EL (cell line): ENCODE measurements at places on chromosomes 1 and 21.

DNA sequence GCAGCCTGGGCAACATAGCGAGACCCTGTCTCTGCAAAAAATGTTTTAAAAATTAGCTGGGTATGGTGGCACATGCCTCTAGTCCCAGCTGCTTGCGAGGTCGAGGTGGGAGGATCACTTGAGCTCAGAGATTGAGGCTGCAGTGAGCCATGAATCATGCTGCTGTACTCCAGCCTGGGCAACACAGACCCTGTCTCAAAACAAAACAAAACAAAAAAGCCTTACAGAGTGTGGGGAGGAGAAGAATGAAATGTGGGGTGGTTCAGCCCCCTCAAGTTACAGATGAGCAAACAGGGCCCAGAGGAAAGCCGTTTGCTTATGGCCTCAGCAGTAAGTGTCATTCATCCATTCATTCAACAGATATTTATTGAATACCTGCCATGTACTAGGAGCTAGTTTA is 40.7 kb downstream of the RPS6KA1 start:
- no peak for DNase-seq

- no peak for DNase-seq
Observed at GRCh38 chr1:88514544-88515060, 169.5 kb upstream of the PKN2 start.

GRCh38 chr1:219733511-219734174 is 120.7 kb upstream of the ZC3H11B start:
- no peak for DNase-seq

DNA sequence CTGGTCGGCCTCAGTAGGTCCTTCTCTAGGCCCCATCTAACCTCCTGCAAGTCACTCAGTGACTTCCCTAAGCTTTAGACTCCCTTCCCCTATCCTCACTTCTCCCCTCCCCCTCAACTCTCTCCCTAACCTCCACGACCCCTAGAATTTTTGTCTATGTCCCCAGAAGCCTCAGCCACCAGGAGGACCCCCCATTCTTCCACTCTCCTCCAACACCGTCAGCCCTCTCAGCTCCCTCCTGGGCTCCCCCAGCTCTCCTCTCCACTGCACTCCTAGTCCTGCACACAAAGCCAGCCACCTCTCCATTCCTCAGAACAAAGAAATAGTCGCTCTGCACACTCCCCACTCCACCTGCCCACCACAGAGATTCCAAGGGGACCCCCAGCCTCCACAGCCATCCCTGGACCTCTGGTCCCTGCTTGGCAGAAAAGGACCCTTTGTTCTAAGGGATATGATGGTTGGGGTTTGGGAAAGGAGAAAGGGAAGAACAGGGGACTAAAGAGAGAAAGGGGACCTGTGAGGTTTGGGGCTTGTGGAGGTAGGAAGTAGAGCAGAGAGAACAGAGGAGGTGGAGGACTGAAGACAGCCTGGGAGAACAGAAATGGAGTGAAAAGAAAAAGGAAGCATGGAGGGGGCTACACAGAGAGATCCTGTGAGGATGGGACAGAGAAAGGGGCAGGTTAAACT is 2.8 kb downstream of the ARHGEF2 start:
- DNase-seq = no peak

- no peak for DNase-seq
Observed at GRCh38 chr1:108708691-108709660, 3.7 kb upstream of the FNDC7 start.

GRCh38 chr21:18117176-18117575 is 127.5 kb upstream of the CHODL start:
- DNase-seq = no peak

- peak; percentile 37 for DNase-seq
Observed at GRCh38 chr1:72186733-72187307, 95.5 kb downstream of the NEGR1 start.

- no peak for DNase-seq
Observed at GRCh38 chr1:218620956-218621355, 275.8 kb downstream of the TGFB2 start.

DNA sequence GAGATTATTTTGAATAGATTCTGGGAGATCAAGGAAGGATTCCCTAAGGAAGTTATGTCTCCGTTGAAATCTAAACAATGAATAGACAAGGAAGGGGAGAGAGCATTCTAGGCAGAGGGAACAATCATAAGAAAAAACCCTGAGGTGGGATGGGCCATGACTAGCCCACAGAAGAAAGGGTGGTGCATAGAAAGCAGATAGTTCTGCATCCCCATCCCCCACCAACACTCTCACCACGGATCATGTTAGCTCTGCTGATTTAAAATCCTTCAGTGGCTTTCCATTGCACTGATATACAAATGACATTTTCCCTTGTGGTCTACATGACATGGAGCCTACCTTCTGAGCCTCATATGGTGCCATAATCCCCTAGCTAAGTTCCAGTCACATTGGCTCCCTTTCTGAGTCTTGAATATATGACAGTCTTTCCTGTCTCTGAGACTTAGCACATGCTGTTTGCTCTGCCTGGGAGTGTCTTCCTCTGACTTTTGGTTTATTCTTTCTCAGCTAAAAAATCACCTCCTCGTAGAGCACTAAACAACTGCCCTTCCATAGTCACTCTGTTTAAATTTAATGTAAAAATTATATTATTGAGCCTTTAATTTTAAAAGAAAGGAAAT is 15.2 kb downstream of the SCMH1 start:
- no peak for DNase-seq

DNA sequence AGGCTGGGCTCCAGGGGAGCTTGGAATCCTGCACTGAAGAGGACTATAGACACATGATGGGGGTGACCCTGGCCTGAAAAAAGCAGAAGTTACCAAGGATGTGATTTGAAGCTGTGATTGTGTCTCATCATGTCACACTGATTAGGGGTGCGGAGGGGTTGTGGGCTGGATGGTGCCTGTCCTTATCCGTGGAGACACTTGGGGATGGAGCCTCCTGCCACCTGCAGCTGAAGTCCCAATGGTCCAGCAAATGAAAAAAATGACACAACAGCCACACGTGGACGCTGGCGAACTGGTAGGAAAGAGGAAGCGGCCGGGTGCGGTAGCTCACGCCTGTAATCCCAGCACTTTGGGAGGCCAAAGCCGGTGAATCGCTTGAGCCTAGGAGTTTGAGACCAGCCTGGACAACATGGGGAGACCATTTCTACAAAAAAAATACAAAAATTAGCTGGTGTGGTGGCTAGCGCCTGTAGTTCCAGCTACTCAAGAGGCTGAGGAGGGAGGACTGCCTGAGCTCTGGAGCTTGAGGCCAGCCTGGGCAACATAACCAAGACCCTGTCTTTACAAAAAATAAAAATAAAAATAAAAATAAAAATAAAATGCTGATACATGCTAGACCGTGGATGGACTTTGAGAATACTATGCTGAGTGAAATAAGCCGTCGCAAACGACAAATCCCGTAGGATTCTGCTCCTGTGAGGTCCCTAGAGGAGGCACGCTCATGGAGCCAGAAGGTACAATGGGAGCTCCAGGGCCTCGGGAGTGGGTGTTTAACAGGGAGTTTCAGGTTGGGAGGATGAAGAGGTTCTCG is 838 bp upstream of the IBA57 start:
- DNase-seq = no peak

GRCh38 chr1:245953876-245954660 is 553.0 kb downstream of the SMYD3 start:
- DNase-seq = peak; percentile 7

DNA sequence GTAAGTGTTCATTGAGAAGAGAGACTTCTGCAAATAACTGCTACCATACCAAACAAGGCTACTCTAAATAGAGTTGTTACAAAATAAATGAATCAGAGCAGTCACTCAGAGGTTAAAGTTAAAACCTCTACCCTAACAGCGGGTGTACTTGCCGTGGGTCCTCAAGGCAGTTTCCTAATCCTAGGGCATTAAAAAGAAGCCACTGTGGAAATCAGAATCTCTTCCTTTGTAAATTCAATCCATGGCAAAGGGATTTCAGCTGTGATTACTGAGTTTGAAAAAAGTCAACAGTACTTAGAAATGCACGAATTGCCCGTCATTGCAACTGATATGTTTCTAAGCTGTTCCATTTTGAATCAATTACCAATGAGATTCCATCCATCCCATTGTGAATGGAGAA is 13.5 kb downstream of the TBX15 start:
- no peak for DNase-seq

DNA sequence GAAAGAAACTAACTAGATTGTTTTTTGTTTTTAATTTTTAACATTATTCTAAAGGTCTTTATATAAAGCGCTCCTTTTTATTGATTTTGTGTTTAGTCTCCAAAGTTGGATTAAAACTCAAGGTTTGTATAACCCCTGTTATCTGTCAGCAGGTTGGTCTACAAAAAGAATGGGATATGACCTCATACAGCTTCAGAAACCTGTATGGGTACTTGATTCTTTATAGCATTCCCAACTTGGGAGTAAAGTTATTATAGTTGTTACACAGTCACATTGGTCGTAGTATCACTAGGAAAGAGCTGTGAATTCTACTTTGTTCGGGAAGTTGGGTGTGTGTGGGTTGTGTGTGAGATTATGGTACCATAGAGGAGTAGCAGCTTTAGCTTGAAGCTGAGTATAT is 52.4 kb downstream of the ZMYM4 start:
- no peak for DNase-seq

- DNase-seq = no peak
Observed at GRCh38 chr21:45592208-45592619, 50.0 kb upstream of the SLC19A1 start.

- no peak for DNase-seq
Observed at GRCh38 chr1:39922251-39922688, 20.6 kb upstream of the MYCL start.

DNA sequence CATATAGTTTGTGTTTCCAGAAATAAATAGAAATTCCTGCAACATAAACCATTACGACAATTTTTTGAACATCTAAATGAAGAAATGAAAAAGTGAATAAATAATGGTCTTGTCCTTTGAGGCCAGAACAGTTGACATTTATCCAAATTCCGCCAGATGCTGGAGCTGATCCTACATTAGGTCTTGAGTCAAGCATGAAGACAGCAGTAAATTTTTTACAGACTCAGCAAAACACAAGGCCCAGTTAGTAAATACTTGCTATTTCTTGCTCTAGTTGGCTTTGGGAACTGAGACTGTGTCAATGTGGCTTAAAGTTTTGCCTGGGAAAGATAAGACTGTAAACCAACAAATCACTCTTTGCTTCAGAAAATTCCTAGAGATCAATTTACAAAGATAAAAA is 540.1 kb upstream of the RGS18 start:
- no peak for DNase-seq

- no peak for DNase-seq
Observed at GRCh38 chr1:165900576-165901380, 73.4 kb downstream of the UCK2 start.

DNA sequence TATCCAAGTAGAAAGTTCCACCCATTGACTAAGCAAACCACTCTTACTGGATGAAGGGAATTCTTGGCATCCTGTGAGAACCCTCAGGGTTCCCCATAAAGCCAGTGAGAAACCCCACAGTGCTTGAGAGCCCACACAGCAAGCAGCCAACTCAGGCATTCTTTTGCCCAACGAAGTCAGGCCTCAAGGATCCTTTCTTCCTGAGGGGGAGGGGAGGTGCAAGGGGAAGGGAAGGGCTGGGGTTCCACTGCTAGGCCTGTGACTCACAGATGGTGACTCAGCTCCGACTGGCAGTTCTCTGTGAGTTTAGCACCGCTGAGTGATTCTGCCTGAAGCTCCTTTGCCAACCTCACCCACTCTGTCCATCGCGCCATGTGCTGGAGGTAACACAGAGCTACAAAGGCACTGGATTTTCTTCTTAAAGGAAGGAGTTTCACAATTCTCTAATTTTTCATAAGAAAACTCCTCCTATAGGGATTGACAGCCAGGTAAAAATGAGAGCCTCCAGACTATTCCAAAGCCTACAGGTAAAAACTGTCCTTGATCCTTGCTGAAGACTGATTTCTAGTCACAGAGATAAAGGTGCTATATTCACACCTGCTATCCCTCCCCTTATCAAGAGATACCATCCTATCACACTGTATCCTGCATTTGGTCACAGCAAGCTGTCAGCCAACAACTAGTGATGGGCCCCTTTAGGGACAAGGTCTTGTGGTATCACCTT is 4.8 kb downstream of the ENO1 start:
- DNase-seq = peak; percentile 100

DNA sequence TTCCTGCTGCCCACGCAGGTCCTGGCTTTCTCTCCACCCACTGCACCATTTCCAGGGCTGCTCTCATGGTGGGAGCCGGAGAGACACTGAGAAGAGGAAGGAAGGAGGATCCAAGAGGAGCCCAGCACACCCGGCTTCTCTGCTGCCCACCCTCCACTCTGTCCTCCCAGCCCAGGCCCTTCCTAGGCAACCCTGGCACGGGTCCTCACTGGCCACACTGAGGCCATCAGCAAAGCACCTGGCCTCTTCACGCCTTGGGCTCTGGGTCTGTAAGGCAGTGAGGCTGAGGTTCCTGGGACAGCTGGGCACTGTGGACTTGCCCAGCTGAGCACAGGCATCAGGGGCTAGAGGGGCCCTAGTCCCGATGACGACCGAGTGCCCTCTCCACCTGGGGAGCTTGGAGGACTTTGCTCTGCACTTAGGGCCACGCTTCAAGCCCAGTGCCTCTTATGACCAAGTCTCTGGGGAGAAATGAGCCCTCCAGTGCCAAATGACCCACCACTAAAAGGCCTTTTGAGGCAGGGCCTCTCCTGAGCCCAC is 43.1 kb downstream of the PDE9A start:
- no peak for DNase-seq

- no peak for DNase-seq
Observed at GRCh38 chr1:171250263-171250662, 2.0 kb downstream of the FMO1 start.

DNA sequence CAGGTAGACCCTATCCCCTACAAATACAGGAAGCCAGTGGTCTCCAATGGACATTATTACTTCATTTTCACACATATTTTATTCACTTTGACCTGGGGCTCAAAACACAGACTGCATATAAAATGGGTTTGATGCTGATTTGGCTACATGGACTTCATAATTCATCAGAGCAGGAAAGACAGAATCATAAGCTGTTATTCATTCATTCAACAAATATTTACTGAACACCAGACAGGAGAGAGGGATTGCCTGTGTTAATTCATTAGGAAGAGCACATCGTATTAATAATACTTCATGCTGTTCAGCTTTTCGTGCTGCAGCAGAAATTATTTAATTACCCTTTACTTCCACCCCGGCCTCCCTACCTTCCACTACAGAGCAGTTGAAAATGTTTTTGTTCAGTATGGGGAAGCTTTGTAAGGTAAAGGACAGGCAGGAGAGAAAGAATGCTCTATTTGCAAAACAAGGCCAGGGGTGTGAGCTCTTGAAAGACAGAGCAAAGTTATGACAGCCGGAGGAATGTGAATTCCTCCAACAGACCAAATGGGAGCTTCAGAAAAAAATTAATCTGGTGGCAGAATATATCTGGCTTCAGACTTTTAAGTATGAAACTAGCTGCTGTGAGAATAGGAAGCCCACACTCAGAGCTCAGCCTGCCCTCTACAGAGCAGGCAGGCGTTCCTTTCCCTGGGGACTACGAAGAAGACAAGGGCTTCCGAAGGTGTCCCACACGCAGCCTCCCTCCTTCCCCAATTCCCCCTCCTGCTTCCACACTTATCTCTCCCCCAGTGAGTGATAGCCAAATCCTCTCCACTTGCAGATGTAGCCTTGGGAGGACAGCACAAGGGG is 58.0 kb downstream of the MDM4 start:
- no peak for DNase-seq

GRCh38 chr1:224357626-224358124 is 996 bp downstream of the CNIH4 start:
- DNase-seq = peak; percentile 26

GRCh38 chr1:60255565-60255964 is 182.0 kb upstream of the C1orf87 start:
- peak; percentile 36 for DNase-seq
